ENCODE measurements at places on chromosomes 1 and 21.

DNA sequence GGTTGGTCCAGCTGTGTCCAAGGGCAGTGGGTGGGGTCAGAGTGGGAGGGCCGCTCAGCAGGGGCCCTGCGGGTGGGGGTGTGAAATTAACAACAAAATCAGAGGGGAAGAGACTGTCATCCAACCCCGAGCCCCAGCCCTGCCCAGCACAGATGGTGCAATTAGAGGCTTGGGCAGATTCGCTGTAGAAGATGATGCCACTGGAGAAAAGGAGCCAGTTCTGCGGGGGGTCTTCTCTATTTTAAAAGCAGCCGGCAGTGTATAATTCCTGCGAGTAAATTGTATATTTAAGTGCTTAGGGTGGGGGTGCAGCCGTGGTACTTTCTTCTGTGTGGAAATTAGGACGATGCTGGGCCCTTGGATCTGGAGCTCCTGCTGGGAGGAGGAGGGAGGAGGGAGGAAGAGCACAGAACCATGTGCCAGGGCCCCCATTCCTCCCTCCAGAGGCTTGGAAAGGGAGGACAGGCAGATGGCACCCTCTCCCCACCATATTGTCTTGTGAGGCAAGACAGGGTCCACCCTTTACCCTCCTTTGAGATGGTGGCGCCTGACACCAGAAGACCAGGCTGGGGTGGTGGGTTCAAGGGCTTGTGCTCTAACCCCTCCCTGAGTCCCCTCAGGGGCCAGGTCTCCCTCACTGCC, 89.2 kb downstream of the ACTL8 start:
- no peak for DNase-seq

DNA sequence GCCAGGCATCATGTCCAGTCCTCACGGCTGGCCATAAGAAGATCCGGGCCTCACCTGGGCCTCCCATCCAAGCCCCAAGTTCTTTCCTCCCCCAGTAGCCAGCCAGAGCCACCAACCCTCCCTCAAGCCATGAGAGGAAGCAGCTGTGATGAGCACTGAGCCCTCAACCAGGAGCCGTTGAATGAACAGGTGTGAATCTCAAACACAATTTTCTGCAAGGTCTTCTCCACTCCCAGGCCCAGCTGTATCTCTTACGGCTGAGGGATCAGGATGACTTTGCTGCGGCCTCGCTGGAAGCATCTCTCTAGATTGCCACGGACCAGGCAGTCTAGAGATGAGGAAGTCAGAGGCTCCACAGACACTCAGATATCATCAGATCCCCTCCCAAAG, 9.8 kb upstream of the CLDN14 start:
- DNase-seq = no peak

- DNase-seq = no peak
Observed at GRCh38 chr1:3607703-3608065, 3.6 kb downstream of the MEGF6 start.

GRCh38 chr1:161047436-161048420, 2.0 kb upstream of the USF1 start:
- no peak for DNase-seq

DNA sequence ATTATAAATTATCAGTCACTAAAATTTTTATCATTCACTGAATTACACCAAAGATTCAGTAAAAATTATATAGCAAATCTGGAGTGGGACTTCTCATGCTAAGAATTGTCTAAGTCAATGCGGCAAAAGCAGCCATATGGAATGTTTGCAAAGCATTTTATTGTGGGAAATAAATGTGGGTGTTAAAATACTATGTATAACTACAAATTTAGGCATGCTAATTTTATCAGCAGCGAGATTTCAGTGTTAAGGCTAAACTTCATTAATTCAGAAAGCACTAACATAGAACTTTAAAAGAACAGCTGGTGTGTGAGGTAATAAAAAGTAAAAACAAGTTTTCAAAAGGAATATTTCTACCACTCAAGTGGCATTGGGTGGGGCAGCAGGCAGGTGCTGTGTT, 21.4 kb downstream of the COLGALT2 start:
- DNase-seq = no peak

DNA sequence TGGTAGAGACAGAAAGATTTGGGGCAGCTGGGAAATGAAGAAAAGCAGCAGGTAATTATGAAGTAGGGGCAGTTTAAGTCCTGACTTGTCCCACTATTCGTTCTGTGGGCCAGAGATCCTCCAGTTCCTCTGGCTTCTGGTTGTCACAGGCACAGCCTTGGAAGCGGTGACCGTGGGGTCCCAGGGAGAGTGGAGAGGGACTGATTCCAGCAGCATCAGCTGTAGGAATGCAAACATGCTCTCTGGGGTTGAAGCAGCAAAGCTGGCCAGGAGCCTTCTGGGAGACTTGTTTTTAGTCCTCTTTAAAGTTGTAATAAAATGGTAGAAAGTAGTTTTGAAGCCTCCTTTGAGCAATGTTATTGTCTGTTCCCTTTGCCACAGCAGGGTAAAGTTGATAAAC, 488.0 kb downstream of the LMO4 start:
- DNase-seq = no peak

GRCh38 chr1:43711049-43711448, 3.7 kb downstream of the ST3GAL3 start:
- DNase-seq = no peak
